Activated T-helper 1 cell treated with anti-CD3 and anti-CD28 coated beads, Interleukin-12 subunit alpha, Interleukin-12 subunit beta, Interleukin-2, Interleukin-4 antibody, amounts not matched to agents 30 ng/mL and 10 ng/mL and 1 ng/mL, durations not matched to agents 14 hours and 24 hours and 36 hours (primary cell): ENCODE measurements at places on chromosomes 13 and 19.

- no peak for DNase-seq
These were observed 3.6 kb downstream of the NACC1 start for GRCh38 chr19:13121551-13122274.

DNA sequence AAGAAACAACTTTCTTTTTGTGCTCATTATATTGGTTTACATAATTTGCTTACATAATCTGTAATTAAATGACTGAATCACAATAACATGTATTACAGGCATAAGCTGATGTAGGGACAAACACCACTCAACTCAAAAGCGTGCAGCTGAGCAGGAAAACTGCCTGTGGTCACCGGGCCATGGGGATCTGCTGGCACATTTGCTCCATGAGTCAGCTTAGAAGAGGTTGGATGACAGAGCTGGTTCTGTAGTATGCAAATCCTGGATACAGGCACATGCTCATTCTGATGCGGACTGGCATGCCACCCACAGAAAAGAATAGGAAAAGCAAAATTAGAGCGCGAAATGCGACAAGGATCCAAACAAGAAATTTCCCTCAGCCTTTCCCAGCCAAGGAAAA lies 128.6 kb downstream of the USP12 start:
- no peak for DNase-seq

GRCh38 chr19:48477698-48478338 lies 8.6 kb downstream of the CYTH2 start:
- no peak for DNase-seq

DNA sequence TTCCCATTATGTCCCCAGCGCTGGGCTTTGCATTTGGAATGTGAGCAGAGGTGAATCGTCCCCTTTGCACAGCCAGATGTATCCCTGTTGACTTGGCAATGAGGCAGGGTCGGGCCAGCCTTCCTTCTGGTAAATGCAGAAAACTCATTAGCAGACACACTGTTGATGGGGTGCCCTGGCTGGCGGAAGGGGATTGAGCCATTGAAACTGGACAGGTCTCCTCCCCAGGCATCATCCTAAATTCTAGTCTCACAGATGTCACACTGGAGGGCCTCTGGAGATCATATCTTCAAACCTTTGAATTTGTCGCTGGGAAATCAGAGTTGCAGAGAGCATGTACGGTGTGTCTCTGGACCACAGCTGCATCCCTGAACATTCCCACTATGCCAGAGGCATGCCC lies 219.5 kb upstream of the TSHZ3 start:
- DNase-seq: no peak

- DNase-seq: no peak
These were observed 108.9 kb downstream of the SLC7A1 start for GRCh38 chr13:29486551-29486950.

DNA sequence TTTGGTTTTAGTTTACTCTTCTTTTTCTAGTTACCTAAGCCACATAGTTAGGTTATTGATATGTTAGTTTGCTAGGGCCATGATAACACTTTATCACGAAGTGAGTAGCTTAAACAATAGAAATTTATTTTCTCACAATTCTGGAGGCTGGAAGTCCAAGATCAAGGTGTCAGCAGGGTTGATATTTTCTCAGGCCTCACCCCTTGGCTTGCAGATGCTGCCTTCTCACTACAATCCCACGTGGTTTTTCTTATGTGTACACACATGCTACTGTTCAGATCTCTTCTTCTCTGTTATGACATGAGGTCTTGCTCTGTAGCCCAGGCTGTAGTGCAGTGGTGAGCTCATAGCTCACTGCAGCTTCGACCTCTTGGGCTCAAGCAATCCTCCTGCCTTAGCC lies 7.8 kb upstream of the URI1 start:
- no peak for DNase-seq

DNA sequence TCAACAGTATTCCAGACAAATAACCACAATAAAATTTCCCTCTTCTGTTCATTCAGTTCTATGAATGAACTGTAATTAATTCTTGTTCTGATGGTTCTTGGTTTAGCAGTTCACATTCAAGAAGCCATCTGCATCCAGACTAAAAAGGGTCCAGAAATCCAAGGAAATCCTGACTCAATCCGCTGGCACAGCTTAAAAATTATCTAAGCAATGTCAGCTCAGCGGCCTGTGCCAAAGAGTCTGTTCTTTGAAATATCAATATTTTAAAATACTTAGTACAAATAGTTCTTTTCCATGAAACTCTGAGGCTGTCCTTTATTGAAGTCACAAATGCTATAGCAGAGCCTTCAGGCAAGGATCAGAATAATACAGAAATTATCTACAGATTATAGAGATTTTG lies 57.2 kb downstream of the DHRS12 start:
- DNase-seq: no peak

DNA sequence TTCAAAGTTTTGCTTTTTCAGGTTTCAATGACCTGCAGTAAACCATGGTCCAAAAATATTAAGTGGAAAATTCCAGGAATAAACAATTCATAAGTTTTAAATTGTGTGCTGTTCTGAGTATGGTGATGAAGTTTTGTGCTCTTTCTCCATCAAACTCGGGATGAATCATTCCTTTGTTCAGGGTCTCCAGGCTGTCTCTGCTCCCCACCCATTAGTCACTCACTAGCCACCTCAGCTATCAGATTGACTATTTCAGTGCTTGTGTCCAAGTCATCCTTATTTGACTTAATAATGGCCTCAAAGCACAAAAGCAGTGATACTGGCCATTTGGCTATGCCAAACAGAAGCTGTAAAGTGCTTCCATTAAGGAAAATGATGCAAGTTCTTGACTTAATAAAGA lies 1140.4 kb downstream of the EFNB2 start:
- no peak for DNase-seq

DNA sequence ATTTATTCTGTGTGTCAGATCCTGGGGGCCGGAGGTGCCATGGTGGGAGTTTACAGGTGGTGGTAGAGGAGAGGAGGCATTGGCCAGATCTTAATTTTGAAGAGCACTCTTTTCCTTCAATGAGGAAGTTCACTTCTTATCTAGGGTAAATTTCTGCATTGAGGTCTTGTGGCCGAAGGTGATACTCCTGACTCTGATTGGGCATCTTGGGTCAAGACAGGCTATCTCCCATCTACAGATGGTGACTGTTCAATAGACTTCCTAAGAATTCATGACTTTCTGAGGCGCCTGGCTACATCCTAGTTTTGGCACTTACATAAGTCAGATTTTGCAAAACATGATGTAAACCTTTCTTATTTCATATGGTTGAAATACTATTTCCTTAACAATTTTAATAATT lies 135.2 kb downstream of the SUCLA2 start:
- no peak for DNase-seq

DNA sequence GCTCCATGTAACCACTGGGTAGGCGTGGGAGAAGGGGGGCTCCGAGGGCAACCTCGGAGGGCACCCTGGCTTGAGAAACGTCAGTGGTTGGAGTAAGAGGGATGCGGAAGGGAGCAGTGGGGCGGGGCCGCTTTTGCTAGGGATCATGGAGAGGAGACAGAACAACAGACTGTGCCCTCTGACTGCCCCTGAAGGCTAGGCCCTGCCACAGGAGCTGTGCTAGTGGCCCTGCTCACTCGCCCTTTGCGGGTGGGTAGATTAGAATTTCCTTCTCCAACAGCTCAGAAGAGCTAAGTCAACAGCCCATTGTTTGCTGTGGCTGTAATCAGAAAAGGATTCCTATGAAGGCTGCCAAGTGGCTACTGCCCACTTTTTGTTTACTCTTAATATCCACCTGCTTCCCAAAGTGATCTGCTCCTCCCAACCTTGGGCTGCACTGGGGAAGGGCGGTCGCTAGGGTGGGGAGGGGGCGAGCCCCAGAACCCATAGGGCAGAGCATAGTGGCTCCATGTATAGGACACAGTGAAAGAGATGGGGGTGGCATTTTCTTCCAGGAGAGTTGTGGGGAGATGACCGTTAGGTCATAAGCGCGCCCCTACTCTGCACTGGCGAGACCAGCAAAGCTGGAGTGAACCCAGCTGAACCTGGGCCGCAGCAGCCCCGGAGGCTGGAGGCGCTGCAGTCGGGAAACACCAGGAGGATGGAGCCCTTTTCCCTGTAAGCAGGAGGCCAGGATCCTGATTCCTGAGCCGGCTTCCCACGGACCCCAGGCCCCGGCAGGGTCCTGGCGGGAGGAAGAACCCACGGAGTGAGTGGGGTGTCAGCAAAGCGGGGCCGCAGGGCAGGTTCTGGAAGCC lies 1.9 kb upstream of the C1QTNF9 start:
- no peak for DNase-seq

DNA sequence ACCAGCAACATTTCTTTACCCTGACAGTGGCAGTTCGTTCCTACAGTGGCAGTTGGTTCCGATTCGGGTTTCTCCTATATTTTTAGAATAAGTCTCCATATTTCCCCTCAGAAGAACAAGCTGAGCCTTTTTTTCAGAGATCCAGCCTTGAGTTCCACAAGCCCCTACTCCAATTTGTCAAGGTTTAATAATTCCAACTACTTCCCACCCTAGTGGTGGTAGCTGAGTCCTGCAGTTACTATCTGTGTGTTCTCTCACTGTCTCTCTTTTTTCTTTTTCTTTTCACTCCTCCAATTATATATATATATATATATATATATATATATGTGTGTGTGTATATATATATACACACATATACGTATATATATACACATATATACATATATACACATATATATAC lies 1347.3 kb downstream of the PCDH9 start:
- no peak for DNase-seq

GRCh38 chr13:49932066-49932465 lies 4.1 kb downstream of the SPRYD7 start:
- no peak for DNase-seq

GRCh38 chr19:415292-415691 lies 6.3 kb upstream of the C2CD4C start:
- DNase-seq: no peak

- no peak for DNase-seq
These were observed 9.6 kb upstream of the TPM4 start for GRCh38 chr19:16066611-16067104.

- no peak for DNase-seq
These were observed 155.0 kb downstream of the CYSLTR2 start for GRCh38 chr13:48808683-48809082.

DNA sequence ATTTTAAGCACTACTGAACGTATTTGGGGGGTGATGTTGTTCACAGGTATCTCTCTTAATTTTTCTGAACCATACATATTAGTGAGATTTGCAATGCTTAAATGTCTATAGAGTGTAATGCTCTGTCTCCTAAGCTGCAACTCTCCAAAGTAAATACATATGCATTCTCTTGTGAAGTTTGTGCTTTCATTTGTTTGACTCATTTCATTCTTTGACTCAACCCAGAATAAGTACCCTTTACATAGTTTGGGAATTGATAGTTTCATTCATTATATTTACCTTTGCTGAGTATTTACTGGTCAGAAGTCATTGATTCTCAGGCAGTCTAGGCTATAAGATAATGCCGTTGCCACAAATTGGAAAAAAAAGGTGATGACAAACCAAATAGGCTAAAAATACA lies 406.9 kb downstream of the FGF9 start:
- no peak for DNase-seq

- DNase-seq: no peak
These were observed 2.2 kb upstream of the RINL start for GRCh38 chr19:38880076-38880881.

GRCh38 chr13:113859311-113860050 lies 4.4 kb downstream of the GAS6 start:
- DNase-seq: no peak

DNA sequence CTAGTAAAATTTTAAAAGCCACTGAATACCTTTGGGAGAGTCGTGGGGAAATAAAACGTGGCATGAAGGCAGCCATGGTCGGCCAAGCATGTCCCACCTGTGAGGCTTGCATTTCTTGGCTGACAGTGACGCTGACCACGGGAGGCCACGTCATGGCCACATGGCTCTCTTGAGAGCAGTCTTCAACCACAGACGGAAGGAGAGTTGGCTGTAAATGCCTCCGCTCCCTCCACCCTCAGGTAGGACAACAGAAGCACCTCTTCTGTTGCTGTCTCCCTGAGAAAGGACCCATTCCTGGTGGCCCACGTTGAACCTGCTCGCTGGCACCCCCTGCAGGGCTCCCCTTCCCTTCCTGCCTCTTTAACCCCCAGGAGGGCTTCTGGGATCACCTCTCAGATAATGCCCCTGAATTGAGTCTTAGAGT lies 10.6 kb upstream of the LRRC25 start:
- no peak for DNase-seq

GRCh38 chr13:48950501-48950875 lies 25.2 kb upstream of the FNDC3A start:
- no peak for DNase-seq

DNA sequence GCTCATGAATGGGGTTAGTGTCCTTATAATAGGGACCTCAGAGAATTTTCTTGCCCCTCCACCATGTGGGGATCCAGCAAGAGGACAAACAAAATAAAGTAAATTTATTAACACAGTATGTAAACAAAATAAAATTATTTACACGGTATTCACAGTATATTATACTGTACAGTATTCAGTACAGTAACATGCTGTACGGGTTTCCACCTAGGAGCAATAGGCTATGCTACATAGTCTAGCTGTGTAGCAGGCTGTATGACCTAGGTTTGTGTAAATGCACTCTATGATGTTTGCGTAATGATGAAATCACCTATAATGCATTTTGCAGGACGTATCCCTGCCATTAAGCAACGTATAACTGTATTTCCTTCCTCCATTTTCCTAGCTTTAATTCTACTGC lies 11.8 kb upstream of the DIAPH3 start:
- DNase-seq: no peak

DNA sequence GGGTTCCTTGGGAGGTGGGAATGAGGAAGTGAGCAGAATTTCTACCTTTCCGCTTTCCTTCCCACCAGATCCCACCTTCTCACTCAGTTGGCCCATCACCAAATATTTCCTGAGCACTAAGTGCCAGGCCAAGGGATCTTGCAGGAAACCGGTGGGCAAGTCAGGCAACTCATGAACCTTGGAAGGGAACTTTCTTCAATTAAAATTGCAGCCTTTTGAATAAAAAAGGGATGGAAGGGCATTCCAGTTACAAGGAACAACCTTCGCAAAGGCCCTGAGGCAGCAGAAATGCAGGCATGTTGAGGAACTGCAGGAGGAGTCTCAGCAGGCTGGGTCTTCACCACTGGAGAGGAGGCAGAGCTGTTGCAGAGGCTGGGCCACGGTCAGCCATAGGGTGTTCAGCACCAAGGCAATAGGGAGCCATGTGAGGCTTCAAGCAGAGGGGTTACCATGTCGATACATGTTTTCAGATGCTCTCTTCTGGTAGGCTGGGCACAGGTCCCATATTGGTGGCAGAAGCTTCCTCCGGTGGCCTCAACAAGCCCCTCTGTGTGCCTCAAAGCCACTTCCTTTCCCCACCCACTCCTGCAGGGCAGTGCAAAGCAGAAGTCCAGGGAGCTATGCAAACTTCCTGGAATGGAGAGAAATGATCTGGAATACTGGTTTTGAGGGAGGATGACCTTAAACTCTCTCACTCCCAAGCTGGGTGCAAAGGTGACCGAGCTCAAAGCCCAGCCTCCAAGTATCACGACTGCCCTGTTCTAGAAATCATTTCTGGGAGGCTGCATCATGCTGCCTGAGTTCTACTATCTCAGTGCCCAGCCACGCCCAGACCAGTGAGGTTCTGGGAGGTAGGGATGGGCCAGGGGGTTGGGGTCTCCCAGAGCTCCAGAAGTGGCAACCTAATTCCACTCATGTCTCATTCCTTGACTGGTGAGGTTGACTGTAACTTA lies at the start of gene FUT6:
Gene FUT6 (minus strand): TSS at position 638 of the 953 bp plus-strand sequence. CDS start 7,135 bp downstream, outside the sequence.
- DNase-seq: no peak
